ENCODE measurements at places on chromosomes 5 and 9.

- no peak for DNase-seq
Measured at GRCh38 chr9:117546894-117547678, 132.2 kb upstream of the ASTN2 start.

DNA sequence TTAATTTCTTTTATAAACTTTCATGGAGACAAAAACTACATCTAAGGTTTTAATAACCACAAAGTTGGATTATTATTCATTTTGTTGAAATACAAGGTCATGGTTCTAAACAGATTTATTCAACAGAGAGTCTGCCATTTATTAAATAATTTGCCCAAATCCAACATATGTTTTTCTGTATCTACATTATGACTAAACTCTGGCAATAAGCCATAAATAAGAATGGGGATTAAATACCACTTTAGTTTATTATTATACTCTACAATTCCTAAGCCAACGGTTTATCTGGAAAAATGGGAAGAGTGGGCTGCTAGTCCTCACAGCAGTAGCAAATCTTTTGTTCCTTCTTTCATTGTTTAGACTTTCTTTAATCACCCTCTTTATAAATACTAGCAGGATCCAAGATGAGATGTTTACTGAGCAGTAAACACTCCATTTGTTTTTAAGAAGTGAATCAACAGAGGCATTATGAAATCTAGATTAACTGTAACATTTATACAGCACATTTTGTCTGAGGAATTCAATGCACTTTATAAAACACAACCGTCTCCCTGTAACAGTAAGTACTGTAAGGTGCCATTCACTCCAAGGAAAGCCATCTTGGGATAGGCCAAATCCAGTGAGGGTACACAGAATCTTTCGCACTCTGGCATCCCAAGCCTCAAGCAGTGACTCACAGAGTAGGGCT lies 89.7 kb downstream of the DROSHA start:
- DNase-seq, result peak; percentile 26

DNA sequence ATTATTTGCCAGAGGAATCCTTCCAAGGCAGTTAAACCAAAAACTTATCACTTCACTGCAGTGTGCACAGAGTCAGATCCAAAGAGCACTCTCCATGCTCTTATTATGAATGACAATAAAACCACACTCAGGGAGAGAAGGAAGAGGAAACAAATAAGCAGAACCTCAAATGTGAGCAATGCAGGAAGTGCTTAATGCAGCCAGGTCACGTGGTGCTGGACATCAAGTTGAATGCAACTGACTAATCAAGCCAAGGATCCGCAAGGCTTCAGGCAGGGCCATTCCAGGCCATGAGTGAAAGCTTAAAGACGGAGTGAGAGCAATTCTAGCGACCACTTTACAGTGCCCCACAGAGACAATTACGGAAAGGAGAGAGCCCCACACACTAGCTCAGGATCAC lies 230.4 kb upstream of the PUM3 start:
- DNase-seq, result no peak

DNA sequence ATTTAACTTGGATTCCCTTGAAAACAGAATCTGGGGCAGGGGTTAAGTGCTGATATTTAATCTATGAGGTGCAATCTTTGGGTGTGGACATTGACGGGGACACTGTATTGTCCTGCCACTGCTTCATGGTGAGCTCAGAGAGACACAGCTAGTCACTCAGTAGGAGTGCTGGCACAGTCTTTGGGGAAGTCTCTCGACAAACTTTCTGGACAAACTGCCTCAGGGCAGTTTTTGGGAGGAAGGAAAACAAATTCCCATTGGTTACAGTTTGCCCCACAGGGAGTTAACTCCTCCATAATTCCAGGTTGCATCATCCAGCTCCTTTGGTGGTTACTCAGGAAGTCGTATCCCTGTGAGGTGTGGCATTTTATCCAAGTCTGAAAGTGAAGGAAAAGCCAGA lies 17.9 kb downstream of the HNRNPK start:
- no peak for DNase-seq

GRCh38 chr9:35349287-35349990 lies 140.5 kb upstream of the RUSC2 start:
- DNase-seq, result no peak

GRCh38 chr9:71783120-71783523 lies 14.8 kb upstream of the CEMIP2 start:
- no peak for DNase-seq

- DNase-seq, result no peak
Measured at GRCh38 chr9:36207546-36208012, 16.9 kb downstream of the CLTA start.

GRCh38 chr5:123545506-123545905 lies 33.5 kb downstream of the CSNK1G3 start:
- no peak for DNase-seq

DNA sequence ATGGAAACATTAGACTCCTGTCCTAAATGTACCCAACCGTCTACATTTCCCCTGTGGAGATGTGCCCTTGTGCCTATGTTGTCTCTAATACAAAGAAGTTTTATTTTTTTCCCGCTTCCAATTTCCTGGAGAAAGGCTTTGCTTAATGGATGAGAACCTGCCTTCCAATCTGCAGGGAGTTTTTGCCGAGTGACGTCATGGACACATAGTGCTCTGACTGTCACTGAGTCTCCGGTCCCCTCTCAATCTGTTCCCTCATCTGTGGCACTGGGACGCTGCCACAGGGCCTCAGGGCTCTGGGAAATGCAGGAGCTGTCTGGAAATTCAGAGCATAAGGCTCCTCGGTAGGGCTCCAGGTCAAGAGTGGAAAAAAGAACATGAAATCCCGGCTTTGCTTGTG lies 144.8 kb downstream of the PDZD2 start:
- no peak for DNase-seq

Measured in AG04450 (cell line).